Hematopoietic multipotent progenitor cell (in vitro differentiated cells): ENCODE measurements at places on chromosomes 6 and 20.
A peak's percentile ranks its signal among the peaks of the same experiment; 100 is the strongest.

DNA sequence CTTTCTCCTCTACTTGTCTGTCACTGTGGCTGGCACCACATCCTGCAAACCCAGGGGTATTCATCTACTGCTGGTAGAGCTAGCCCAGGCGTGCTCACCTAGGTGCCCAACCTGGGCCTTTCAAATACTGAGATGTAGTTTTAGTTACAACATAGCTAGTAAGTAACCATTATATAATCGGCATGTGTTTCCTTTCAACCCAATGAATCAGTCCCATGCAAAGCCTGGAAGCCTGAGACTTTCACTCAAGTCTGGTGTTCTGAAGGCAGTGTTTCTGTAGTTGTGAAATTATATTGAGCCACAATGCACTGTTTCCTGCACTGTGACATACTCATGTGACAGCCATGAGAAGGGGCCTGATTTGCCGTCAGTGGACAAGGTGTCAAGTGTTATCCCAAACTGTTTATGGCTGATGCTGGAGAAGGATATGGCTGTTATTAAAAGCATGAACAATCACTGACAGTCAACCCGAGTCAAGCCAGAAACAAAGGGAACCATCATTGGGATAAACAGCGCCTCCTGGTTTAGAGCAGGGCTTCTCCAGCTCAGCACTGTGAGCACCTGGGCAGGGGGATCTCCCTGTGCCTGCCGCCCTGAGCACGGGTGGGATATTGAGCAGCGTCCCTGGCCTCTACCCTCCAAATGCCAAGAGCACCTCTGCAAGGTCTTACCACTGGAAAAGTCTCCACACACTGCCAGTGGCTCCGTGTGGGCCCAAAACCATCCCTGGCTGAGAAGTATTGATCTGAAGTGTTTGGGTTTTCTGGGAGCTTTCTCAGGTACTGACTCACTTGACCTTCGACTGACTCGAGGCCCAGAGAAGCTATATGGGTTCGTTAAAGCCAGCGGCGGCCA lies 1.6 kb downstream of the PSMA7 start:
- DNase-seq: no peak

- no peak for DNase-seq
Measured at GRCh38 chr20:18321976-18322950, 33.9 kb downstream of the ZNF133 start.

DNA sequence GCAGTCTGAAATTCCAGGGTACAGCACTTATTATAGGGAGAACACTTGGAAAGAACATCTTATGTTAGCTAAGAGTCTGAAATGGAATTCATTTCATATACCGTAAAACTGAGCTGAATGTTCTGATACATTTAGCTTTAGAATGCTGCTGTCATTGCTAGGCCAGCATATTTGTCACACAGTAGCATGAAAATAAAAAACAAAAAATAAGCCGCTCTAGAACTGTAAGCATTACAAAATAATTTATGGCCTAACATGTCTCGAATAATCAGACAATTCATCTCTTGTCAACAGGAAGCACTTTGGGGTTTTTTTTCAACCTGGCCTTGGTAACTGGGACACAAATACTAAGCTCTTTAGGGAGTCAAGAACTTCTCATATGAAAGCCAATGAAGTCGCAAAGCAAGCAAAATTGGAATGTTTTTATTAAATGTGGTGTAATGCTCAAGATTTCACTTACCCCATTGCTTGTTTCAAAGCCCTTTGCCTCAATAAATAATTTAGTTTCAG lies 115.7 kb downstream of the PHACTR1 start:
- DNase-seq: peak; percentile 56

DNA sequence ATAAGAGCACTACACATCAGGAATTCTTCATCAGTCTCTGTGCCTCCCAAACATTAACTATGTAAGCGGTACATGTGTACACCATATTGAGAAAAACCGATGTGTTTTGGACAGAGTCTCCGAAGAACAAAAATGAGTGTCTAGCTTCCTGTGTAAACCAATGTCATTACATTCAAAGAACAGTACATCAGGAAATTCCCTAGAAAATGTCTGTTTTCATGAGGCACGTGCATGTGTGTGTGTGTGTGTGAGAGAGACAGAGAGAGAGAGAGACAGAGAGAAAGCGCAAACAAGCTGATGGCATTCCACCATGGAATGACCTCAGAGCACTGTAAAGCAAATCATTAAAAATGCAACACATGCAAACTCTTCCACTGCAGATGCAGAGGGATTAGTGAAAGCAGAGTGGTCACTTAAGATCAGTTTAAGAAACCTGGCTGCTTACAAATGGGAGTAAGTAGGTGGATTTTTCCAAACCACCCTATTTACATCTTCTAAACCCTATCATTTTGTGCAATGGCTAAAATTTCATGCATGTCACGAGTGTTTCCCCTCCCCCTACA lies 133.9 kb downstream of the HIVEP2 start:
- no peak for DNase-seq

GRCh38 chr6:83257791-83258190 lies 64.6 kb downstream of the RWDD2A start:
- no peak for DNase-seq

DNA sequence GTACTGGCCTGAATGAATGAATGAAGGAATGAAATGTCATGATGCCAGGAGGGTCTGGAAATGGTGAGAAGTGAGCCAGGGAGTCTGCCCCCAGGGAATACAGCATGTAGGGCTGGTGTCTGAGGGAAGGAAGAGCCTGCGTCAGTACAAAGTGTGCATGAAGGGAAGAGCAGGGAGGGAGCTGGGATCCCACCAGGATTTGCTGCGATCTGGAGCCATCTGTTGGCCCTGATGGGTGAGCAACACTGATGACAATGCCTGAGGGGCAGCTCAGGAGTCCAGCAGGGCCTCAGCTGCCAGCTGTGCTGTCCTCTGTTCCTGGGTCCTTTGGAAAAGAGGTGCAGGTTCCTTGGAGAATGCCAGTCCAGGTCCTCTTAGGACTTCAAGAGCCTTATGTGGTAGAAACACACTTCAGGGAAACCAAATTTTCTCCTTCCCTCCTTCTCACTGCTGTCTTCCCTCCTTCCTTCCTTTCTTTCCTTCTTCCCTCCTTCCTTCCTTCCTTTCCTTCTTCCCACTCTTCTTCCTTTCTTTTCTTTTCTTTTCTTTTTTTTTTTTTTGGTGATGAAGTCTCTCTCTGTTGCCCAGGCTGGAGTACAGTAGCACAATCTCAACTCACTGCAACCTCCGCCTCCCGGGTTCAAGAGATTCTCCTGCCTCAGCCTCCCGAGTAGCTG lies 11.5 kb downstream of the BPI start:
- DNase-seq: no peak

- no peak for DNase-seq
Measured at GRCh38 chr6:7425808-7426190, 36.2 kb downstream of the RIOK1 start.

GRCh38 chr6:126176282-126176681 lies 163.6 kb upstream of the CENPW start:
- peak; percentile 45 for DNase-seq

GRCh38 chr6:56761651-56762050 lies 119.0 kb upstream of the DST start:
- DNase-seq: no peak

GRCh38 chr6:113818578-113818977 lies 38.6 kb upstream of the MARCKS start:
- DNase-seq: no peak

GRCh38 chr6:155010940-155011339 lies 15.8 kb downstream of the TIAM2 start:
- DNase-seq: no peak

DNA sequence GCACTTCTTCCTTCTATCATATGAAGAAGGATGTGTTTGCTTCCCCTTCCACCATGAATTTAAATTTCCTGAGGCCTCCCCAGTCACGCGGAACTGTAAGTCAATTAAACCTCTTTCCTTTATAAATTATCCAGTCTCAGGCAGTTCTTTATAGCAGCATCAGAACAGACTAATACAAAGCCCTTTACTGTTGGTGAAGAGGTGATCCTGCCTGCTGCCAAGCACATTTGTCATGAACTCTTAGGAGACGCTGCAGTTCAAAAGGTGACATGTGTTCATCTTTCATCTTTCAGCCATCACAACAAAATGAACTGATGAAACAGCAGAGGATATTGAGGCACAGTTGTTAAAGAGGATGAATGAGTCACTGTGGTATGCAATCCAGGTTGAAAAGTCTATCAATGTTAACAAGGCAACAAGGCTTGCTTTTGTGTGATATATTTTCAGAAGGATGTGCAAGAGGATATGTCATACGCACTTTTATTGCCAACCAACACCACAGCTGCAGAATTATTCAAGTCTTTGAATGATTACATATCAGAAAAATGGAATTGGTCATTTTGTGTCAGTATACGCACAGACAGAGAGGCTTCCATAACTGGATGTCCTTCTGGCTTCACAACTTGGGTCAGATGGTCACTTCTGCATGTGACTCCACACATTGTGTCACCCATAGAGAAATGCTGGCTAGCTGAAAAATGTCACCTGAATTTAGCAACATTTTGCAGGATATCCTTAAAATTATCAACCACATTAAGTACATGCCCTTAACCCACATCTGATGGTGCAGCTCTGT lies 52.4 kb upstream of the PLN start:
- DNase-seq: no peak

DNA sequence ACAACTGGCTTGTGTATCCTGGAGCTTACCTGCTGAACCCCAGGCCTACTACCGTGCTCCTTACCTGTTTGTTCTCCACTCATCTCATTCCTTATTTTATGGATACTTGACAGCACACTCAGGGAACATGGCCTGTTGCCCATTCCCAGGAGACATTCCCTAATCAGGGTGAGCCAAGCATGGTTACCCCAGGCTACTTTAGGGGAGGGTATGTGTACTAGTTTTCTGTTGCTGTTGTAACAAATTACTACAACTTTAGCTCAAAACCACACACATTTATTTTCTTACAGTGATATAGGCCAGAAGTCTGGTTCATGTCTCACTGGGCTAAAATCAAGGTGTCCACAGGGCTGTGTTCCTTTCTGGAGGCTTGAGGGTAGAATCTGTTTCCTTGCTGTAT lies 15.0 kb upstream of the TRAM2 start:
- DNase-seq: no peak

DNA sequence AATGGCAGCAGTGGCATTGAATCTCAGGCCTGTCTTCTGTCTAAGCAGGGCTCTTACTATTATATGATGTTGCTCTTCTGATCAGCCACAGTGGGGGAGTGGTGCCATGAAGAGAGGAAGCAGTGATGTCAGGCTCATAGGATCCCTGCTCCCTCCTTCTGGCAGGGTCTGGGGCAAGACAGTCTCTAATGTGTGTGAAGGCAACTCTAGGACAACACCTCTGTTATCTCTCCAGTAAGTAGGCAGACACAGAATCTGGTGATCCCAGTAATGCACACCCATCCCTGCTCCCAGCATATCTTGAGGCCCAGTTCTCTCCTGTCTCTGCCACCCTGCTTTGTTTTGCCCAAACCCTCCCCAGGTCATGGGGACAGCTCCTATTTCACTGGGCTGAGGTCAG lies 8.8 kb downstream of the C20orf202 start:
- DNase-seq: no peak

DNA sequence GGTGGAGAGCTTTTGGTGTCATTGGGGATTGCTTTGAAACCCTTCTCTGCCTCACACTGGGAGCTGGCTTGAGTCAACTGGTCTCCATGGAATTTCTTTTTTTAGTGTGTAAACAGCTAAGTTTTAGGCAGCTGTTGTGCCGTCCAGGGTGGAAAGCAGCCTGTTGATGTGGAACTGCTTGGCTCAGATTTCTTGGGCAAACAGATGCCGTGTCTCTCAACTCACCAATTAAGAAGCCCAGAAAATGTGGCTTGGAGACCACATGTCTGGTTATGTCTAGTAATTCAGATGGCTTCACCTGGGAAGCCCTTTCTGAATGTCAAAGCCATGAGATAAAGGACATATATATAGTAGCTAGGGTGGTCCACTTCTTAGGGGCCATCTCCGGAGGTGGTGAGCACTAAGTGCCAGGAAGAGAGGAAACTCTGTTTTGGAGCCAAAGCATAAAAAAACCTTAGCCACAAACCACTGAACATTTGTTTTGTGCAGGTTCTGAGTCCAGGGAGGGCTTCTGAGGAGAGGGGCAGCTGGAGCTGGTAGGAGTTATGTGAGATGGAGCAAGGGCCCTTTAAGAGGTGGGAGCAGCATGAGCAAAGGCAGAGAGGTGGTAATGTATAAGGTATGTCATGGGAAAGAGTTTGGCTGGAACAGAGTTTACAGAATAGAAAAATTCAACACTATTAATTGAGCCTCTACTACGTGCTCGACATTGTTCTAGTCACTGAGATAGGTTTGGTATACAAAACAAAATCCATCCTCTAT lies 31.2 kb downstream of the SRSF3 start:
- no peak for DNase-seq

- no peak for DNase-seq
Measured at GRCh38 chr6:146813554-146813953, 214.8 kb downstream of the ADGB start.

GRCh38 chr6:2203264-2203663 lies 42.1 kb downstream of the GMDS start:
- no peak for DNase-seq

DNA sequence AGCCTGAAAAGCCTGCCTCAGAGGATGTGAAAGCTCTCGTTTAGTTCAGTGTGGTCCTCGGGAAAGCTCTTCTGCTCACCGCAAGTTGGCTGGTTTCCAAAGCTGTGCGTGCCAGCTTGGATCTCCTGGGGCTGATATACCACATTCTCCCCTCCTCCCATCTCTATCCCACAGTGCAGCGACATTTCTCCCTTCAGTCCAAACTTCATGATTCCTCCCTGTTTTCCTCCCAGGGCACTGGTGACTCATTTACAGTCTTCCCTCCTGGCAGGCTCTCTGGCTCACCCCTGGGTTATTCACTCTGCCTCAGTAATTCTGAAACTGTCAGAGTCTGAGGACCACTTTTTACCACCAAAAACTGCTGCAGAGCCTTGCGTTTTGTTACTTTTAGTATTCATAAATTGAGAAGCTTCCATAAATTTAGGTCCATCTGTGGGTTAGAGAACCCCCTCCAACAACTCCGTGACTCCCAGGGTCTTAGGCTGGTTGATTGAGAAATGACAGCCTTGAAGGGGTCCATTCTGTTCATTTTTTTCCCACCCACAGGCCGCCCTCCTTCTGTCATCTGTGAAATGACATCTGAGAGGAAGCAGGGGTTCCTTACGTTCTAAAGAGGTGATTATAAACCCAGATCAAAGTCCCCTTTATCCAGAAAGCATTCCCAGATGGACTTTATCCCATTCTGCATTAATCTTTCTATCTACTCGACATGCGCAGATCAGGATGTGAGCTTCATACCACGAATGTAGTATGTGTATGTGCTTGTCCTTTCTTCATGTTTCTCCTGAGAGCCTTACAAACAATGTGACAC lies 6.1 kb downstream of the TRIM10 start:
- no peak for DNase-seq

GRCh38 chr20:16701296-16701695 lies 28.5 kb upstream of the SNRPB2 start:
- DNase-seq: peak; percentile 24
